GM06990 (cell line): ENCODE measurements at places on chromosomes 1 and 21.

DNA sequence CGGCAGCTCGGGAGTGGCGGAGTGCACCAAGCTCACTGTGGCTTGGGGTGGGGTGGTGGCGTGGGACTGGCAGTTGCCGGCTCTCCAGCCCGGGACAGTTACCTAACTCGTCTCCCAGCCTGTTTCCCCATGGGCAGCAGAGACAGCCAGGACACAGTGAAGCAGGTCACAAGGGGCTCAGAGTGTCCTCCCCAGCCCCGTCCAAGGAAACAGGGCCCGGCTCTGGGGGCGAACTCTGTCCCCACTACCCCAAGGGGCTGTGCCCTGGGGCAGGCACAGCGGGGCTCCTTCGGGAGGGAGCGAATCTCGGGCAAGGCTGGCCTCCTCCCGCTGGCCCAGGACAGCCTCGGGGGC, 759 bp downstream of the GPR157 start:
- DNase-seq = no peak

GRCh38 chr1:27049607-27050006, 37.0 kb upstream of the TENT5B start:
- no peak for DNase-seq

GRCh38 chr1:209800984-209801834, 4.7 kb downstream of the IRF6 start:
- no peak for DNase-seq

DNA sequence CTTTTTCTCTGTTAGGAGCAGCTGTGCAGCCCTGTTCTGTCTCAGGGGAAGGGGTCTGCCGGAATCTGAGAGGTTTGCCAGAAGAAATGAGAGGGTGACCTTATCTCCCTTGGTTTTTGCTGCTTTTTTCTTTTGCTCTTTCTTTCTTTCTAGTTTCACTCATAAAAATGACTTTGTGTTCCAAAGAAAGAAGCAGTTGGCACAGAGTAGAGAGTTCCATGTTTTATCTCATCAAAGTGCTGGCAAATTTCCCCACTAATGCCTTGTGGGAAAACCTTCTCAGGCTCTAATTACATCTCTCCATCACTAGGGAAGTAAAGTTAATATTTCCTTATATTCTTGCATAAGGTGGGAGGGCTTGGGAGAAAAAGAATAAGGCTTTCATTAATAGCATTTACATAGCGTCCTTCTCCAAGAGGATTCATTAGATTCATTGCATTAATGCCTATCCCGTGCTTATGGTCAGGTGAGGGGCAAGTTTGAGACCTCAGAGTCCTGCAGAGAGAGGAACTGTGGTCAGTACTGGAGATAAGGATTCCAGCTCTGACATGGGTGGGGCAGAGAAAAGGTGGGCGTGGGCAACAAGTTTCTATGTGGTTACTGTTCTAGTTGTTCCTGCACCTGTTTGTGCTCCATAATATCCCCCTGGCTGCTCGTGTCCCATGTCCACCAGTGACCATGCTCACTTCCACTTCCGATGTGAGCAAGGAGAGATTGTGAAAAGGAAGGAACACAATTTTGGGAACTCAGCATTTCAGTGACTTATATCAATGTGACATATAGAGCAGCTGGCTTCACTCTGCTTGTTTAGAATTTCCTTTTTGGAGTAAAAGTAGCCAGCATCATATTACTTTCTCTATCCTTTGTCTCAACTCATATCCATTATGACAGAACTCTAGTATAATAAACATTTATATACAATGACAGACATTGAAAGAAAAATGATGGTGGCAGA, 79.5 kb downstream of the DISC1 start:
- DNase-seq = no peak

GRCh38 chr1:152907686-152908601, at the start of gene IVL:
TSS of gene IVL (plus strand) at chr1:152908546. CDS start at chr1:152909798, 1,252 bp downstream.
- DNase-seq = peak; percentile 57
